ENCODE measurements at places on chromosomes 1 and 21. TPM values are rescaled to one million over a fixed set of nuclear protein-coding genes. Genes with fewer than 3 reads are reported as not detected.

The FLVCR1 gene
- 6.8 TPM for total RNA-seq

The TEX38 gene
- total RNA-seq = 0.35 TPM

The RUNX3 gene
- 7.9 TPM for total RNA-seq

The ARHGEF16 gene
- total RNA-seq = 39.3 TPM

The TUT4 gene
- 47.8 TPM for total RNA-seq

The TMEM240 gene
- 1.9 TPM for total RNA-seq

The GJA5 gene
- total RNA-seq = 28.3 TPM

The DYNLT4 gene
- 1.2 TPM for total RNA-seq

The GPR161 gene
- 4.2 TPM for total RNA-seq

The BOLA1 gene
- total RNA-seq = 14.3 TPM

The COL18A1 gene
- 316 TPM for total RNA-seq

All from kidney (tissue), 22 donors.